ENCODE measurements at places on chromosomes 5 and 9. TPM values are rescaled to one million over a fixed set of nuclear protein-coding genes. Genes with fewer than 3 reads are reported as not detected.

SPRY4 gene
- total RNA-seq: 16.6 TPM

PCDHGA6 gene
- 7.2 TPM for total RNA-seq

PFDN1 gene
- 48.9 TPM for total RNA-seq

EIF4EBP3 gene
- 22.6 TPM for total RNA-seq

TAF11L13 gene
- total RNA-seq: not detected

ADAMTS12 gene
- 2.0 TPM for total RNA-seq

C5orf52 gene
- total RNA-seq: not detected

SPAG8 gene
- total RNA-seq: 6.1 TPM

TMEM232 gene
- total RNA-seq: 11.3 TPM

FBN2 gene
- total RNA-seq: 1.0 TPM

TAS2R1 gene
- not detected for total RNA-seq

PDGFRB gene
- total RNA-seq: 104 TPM

F2RL2 gene
- total RNA-seq: 0.44 TPM

TLX3 gene
- total RNA-seq: not detected

ZDHHC11B gene
- 5.4 TPM for total RNA-seq

LCNL1 gene
- 1.4 TPM for total RNA-seq

PRR16 gene
- total RNA-seq: 3.6 TPM

PITX1 gene
- not detected for total RNA-seq

CCNO gene
- 5.9 TPM for total RNA-seq

RNF208 gene
- 7.0 TPM for total RNA-seq

PCDHB2 gene
- 2.9 TPM for total RNA-seq

C5 gene
- 4.6 TPM for total RNA-seq

SURF6 gene
- 17.3 TPM for total RNA-seq

AIF1L gene
- 397 TPM for total RNA-seq

LHX6 gene
- 4.9 TPM for total RNA-seq

CCDC180 gene
- total RNA-seq: 8.8 TPM

ANKRD31 gene
- 0.38 TPM for total RNA-seq

CCDC192 gene
- not detected for total RNA-seq

SPOCK1 gene
- 15.7 TPM for total RNA-seq

PPP2R2B gene
- total RNA-seq: 4.0 TPM

WNT8A gene
- not detected for total RNA-seq

ANKRD18B gene
- 0.72 TPM for total RNA-seq

PTPDC1 gene
- 8.7 TPM for total RNA-seq

SLC6A3 gene
- total RNA-seq: 0.54 TPM

PCDHGB6 gene
- total RNA-seq: 7.5 TPM

SOHLH1 gene
- not detected for total RNA-seq

FOXD1 gene
- 5.9 TPM for total RNA-seq

TSSK1B gene
- total RNA-seq: 0.13 TPM

SRA1 gene
- 31.3 TPM for total RNA-seq

REXO4 gene
- 17.5 TPM for total RNA-seq

PCA3 gene
- not detected for total RNA-seq

P4HA2 gene
- 32.5 TPM for total RNA-seq

TMEM252 gene
- 111 TPM for total RNA-seq

HAUS6 gene
- 7.8 TPM for total RNA-seq

CCDC152 gene
- total RNA-seq: 1.1 TPM

NR2F1-AS1 gene
- 13.0 TPM for total RNA-seq

C1QTNF2 gene
- total RNA-seq: 2.8 TPM

TPPP gene
- total RNA-seq: 6.9 TPM

PCDHA13 gene
- total RNA-seq: 1.8 TPM

GAPT gene
- 3.9 TPM for total RNA-seq

ZNF189 gene
- total RNA-seq: 22.9 TPM

FOXD4L4 gene
- total RNA-seq: 0.31 TPM

TRPM6 gene
- 1.3 TPM for total RNA-seq

CSF1R gene
- total RNA-seq: 55.8 TPM

EIF4E1B gene
- total RNA-seq: not detected

NTRK2 gene
- total RNA-seq: 41.2 TPM

DNAH5 gene
- 16.4 TPM for total RNA-seq

RNF183 gene
- 3.6 TPM for total RNA-seq

ELP1 gene
- total RNA-seq: 25.2 TPM

Data from kidney (tissue), 22 donors.